ENCODE measurements at places on chromosomes 4 and X. TPM values are rescaled to one million over a fixed set of nuclear protein-coding genes. Genes with fewer than 3 reads are reported as not detected.

Gene HGFAC
- total RNA-seq = not detected

Gene VBP1
- total RNA-seq = 60.2 TPM

Gene SPANXA1
- not detected for total RNA-seq

Gene NOA1
- 16.8 TPM for total RNA-seq

Gene ARHGAP36
- total RNA-seq = not detected

Gene CT55
- not detected for total RNA-seq

Gene CXXC4
- total RNA-seq = 0.32 TPM

Gene MAN2B2
- total RNA-seq = 13.9 TPM

Gene DMP1
- not detected for total RNA-seq

Gene MAGEA10
- not detected for total RNA-seq

Gene SULT1E1
- under 0.01 TPM for total RNA-seq

Gene HPGD
- not detected for total RNA-seq

Gene DMRTC1
- not detected for total RNA-seq

Gene UCP1
- not detected for total RNA-seq
